Inflammatory macrophage (primary cell): ENCODE measurements at places on chromosomes 4 and X.

- no peak for DNase-seq
Observed at GRCh38 chr4:94517492-94517891, 65.8 kb downstream of the PDLIM5 start.

DNA sequence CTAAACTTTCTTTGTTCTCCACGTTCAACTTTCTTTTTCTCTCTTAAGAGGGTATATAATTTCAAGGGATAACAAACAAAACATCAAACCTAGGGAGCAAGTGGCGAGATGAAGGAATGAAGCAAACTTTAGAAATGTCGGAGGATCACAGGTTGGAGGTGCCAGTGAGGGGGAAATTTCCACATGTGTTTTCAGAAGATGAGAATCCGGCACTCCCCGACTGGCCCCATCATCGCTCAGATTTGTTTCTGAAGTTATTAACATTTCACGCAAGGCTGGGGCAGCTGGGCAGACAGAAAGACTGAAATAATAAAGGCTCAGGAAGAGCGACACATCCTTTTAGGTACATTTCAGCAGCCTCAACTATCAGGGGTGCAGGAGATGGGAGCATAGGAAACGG is 134.9 kb downstream of the SMIM20 start:
- DNase-seq = no peak

DNA sequence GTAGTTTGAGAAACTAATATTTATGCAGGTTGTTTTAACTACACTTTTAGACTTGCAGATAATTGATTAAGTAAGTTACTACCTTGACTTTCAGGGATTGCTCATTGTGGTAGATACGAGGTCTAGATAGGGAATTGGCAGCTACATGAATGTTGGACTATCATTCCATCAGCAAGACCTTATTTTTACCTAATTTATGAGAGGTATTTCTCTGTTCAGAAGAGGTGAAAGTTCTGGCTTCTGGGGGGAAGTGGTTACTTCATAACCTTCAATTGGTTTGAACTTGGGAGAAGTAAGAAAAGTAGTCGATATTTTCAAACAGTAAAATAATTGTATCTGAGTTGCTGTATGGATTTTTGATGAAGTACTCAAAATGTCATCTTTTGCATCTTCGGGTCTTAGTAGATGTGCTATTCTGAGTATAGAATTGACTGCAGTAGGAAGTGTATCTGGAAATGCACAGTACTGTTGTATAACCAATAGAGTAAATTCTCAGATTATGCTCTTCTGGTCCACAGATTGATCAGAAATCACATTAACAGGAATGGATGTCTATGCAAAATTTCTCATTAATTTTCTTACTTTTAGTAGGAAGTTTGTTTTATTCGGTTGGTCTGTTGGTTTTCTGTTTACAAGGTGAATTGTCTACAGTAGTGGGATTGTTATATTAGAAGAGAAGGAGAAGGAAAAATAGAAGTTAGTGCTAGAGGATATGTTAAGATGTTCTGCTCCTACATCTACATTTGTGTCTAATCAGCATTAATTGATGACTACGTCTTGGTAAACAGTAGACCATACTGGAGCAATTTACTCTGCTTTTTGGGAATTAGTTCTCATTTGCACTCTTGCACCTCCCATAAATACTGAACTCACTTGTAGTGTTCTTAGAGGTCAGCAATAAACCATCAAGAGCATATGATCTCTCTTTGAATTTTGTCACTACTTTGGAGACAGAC is 3.0 kb downstream of the NFKB1 start:
- no peak for DNase-seq

GRCh38 chr4:163673848-163674697 is 179.6 kb downstream of the TMA16 start:
- DNase-seq = peak; percentile 14

- DNase-seq = no peak
Observed at GRCh38 chrX:123665197-123665596, 67.7 kb downstream of the THOC2 start.

GRCh38 chr4:101136373-101137370 is 210.7 kb downstream of the PPP3CA start:
- no peak for DNase-seq

DNA sequence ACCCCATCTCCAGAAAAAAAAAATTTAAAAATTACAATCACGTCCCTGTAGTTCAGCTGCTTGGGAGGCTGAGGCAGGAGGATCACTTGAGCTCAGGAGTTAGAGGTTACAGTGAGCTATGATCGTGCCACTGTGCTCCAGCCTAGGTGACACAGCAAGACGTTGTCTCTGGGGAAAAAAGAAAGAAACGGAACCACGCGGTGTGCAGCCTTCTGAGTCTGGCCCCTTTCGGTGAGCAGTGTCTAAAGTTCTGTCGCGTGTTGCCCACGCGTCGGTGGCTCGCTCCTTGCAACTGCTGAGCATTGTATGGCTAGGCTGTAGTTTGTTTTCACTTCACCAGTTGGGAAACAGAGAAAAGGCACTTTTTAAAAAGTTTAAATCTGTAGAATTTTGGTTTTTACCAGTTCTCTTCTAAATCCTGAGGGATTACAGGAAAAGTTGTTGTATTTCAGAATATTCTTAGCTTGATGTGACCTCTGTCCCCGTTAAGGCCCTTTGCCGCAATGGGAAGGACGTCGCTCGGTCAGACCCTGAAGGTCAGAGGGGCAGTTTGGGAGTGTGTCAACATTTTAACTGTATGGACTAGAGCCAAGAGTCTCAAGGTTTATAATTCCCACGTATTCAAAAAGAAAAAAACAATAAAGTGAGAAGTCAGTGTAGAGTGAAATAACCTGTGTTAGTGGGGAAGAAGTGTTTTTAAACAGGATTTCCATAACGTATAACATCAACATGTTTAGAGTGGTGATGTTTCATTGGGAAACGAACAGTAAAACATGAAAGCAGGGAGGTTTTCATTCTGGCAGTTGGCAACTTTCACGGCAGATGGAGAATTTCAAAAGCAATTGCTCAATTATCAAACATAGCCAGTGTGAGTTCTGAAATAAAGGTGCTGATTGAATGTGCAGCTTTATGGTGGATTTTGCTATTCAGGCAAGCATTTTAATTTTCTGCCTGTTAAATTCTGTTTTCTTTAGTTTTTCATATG is 45.8 kb upstream of the MSANTD1 start:
- DNase-seq = no peak

DNA sequence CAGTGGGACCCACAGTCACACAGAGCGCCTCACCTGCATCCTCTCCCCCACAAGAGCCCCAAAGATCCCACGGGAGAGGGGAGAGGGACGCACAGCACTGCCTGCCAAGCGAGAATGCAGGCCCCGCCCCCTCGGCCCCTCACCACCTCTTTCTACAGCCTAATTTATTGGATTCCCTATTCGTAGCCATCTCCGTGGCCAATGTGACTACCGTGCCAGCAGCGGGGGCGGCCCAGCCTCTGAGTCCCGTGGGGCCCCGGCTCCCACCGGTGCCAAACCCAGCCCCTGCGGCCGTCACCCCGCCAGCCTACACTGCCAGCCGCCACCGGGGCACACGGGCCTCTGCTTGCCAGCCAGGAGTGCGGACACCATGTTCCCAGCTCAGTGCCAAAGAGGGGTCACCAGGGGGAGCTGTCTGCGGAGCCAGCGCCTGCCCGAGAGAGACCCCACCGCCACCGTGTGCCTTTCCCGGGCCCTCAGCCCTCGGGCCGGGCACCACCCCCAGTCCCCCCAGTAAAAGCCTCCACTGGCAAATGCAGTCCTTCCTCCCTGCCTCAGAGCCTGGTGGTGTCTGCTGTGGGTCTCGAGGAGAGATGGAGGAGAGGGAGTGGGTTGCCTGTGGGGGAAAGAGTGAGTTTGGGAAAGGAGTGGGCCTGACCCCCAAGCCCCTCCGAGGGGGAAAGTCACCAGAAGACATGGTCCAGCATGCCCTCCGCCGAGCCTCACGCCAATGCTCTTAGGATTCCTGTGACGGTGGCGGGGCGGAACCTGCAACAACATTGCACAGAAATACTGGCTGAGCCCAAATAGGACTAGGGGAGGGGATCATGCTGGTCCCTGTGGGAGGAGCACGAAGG is 19.6 kb upstream of the PLXNB3 start:
- no peak for DNase-seq

- DNase-seq = no peak
Observed at GRCh38 chr4:107548211-107548905, 171.7 kb downstream of the PAPSS1 start.

DNA sequence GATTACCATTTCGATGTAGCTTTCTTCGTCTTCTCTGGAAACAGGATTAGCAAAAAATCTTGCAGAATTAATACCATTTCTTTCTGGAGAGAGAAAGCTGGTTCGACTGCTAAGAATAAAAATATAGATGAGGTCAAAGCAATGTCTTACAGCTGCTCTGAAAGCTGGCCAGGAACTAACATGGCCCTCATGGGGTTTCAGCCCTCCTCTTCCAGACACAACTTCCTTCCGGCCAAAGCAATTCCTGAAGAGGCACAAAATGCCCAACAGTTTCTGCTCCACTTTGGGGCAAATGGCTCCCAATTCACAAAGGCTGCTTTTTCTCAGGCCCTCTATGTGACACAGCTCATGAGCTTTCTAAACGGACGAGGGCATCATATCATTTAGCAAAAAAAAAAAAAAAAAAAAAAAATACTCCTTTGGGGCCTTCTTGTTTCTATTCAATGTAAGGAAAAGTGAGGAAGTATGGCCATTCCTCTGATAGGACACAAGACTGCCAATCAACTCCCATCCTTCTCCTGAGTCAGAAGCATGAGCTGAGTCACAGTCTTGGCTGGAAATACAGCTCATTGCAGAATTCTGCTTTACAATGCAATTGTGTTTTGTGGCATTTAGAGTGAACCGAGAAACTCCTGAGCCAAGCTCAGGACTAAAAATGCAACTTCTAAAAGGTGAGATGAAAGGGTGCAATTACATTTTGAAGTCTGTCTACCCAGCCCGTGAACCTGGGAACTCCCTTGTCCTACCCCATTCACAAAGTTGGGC is 42.7 kb upstream of the CTAG2 start:
- DNase-seq = peak; percentile 58

DNA sequence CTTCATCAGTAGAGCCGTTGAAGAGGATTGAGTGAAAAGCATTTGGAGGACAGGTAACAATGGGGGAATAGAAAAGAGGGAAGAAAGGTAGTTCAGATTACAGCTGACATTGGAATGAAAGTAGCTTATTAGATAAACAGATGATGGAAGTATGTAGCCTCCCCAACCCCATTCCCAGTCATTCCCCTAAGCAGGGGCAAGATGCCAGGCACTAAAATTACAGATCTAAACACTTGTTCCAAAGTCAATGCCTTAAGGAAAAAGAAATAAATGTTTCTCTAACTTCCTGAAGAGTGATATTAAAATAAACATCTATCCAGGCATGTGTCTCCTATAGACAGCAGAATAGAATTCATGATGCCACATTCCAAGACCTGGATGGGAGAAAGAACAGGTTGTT is 350.8 kb downstream of the PDGFC start:
- DNase-seq = no peak

DNA sequence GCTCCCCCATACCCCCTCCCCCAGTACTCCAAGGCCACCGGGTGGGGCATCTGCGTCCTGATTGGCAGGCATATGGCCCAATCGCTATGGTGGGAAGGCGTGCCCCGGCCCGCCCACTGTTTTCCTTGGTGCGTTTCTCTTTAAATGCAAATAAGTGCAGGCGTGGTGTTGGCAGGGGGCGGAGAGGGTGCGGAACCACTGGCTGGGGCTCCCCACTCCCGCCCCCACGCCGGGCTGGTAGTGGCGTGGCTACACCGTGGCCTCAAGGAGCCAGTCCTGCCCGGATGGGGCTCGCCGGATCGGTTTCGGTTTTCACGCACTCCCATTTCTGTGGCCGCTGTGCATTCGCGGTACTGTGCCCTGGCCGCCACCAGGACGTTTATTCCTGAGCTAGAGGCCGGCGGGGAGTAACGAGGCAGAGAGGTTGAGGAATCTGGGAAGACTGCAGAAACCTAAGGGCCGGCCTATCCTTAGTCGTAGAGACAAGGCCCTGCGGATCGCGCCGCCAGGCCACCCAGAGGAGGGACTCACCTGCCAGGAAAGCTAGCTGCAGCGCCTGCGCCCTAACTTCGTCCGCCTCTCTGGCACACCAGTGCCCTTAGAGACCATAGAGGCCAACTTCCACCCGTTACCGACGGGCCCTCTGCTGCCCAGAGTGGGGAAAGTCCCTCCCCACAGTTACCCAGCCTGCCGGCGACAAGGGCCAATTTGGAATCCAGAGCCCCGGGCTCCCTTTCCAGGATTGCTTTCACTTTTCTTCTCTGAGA is 410 bp upstream of the AMER1 start:
- DNase-seq = peak; percentile 90

- peak; percentile 73 for DNase-seq
Observed at GRCh38 chr4:87807402-87807801, 8.0 kb downstream of the IBSP start.

- DNase-seq = no peak
Observed at GRCh38 chrX:47231167-47231566, 1.6 kb upstream of the USP11 start.

- DNase-seq = no peak
Observed at GRCh38 chrX:631802-632365, 1.3 kb downstream of the SHOX start.

DNA sequence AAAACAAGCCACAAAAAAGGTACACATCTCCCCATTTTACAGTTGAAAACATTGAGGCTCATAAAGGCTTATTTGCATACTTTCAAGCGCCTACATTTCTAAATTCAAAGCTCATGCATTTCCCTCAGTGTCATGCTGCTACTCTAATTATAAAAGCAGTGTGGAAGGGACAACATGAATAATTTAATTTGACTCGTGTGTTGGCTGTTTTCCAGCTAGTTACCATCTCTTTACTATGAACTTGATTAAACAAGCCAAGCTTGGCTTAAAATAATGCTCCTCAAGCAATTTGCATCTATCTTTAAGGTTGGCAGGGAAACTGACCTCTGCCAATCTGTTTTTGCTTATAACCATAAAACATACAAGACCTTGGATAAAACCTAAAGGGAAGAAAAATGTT is 252.5 kb upstream of the NEIL3 start:
- DNase-seq = no peak

DNA sequence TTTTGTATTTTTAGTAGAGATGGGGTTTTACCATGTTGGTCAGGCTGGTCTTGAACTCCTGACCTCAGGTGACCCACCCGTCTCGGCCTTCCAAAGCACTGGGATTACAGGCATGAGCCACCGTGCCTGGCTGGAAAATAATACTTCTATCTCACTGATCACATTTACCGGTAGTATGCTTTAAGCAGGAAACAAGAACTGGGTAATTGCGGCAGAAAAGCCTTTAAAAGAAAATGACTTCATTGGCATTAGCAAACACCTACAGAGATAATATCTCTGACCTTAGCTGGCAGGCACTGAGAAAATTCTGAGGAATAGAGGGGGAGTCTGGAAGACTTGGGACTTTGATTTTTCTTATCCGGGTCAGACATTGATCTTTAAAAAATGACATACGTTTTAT is 78.5 kb downstream of the SHROOM3 start:
- DNase-seq = peak; percentile 18

DNA sequence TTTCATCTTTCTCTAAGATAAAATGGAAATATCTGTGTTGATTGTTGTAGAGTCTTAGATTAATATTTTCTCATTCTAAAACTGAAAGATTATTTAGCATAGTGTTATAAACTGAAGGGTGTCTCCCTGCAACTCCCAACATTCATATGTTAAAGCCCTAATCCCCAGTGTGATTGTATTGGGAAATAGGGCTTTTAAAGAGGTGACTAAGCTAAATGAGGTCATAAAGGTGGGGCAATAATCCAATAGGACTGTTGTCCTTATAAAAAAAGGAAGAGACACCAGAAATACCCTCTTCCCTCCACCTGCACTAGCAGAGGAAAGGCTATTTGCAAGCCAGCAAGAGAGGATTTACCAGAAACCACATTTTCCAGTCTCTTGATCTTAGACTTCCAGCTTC is 1626.4 kb downstream of the C4orf33 start:
- DNase-seq = no peak

GRCh38 chr4:182188622-182189021 is 54.6 kb upstream of the TENM3 start:
- DNase-seq = no peak

- peak; percentile 15 for DNase-seq
Observed at GRCh38 chr4:74263551-74263950, 44.7 kb upstream of the EPGN start.
